ENCODE measurements at places on chromosomes 1 and 21.
A peak's percentile ranks its signal among the peaks of the same experiment; 100 is the strongest.

DNA sequence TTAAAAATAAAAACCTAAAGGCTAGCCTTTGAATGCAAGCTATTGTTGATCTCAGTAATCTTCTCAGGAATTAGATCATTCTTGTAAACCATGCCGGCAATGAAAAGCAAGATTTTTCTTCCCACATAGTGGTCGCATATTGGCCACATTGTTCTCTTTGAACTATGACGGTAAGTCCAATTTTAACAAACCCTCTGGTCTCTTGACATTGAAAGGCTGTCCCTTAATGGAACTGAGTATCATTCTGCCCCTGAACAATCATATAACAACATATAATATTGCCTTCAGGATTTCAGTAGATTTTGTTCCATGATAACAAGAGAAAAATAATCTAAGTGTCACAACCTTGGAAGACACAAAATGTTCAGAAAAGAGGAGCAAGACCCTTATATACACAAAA lies 1.3 kb downstream of the TNNI3K start:
- DNase-seq, result peak; percentile 7

DNA sequence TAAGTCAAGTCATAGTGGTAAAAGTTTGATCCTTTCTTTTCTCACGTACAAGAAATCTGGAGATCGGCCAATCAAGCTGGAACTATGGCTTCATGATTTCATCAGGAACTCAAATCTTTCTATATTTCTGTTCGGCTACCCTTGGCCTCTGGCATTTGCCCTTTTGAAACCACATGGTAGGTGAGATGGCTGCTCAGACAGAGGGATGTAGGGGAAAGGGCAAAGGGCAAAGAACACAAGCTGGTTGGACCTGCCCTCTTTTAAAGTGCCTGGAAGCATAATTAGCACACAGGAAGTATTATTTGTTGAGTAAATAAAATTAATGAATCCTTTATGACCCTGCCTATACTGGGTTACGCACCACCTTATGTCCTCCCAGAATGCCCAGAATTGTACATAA lies 11.5 kb upstream of the RGS1 start:
- no peak for DNase-seq

DNA sequence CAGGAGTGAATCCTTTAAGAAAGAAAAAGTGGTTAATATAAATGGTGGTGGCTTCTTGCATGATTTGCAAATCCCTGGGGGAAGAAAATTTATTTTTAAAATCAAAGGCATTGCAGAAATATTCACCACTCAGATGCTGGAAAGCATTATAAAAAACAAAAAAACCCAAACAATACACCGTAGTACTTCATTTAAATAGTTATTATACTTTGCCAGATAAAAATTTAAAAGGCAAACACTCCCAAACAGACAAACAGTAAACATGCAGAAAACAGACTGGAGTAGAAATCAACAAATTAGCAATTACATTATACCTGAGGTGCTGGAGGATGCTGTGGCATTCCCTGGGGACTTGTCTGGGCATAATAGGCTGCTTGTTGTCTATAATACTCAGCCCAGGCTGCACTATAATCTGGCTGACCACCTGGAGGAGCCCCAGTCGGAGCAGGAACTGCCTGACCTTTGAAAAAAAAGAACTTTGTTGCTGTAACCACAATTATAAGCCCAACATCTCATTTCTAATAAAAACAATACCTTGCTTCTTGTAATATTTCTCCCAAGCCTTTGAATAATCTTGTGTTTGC lies 29.9 kb downstream of the FUBP1 start:
- DNase-seq, result peak; percentile 22

GRCh38 chr1:201970334-201971159 lies 11.9 kb upstream of the RNPEP start:
- no peak for DNase-seq

- DNase-seq, result no peak
Measured at GRCh38 chr1:65769636-65770035, 23.1 kb upstream of the PDE4B start.

DNA sequence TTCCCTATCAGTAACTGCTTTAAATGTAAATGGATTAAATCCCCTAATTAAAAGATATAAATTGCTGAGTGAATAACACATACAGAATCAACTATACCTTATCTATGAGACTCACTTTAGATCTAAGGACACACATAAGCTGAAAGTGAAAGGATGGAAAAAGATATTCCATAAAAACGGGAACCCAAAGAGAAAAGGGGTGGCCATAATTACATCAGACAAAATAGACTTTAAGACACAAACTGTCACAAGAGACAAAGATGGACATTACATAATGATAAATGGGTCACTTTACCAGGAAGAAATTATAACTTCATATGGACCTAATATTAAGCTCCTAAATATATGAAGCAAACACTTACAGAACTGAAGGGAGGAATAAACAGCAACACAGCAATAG lies 59.2 kb downstream of the SLC25A24 start:
- DNase-seq, result no peak

GRCh38 chr1:219876798-219877209 lies 51.6 kb downstream of the SLC30A10 start:
- DNase-seq, result no peak

GRCh38 chr1:157004327-157004726 lies 41.2 kb downstream of the ARHGEF11 start:
- DNase-seq, result no peak

DNA sequence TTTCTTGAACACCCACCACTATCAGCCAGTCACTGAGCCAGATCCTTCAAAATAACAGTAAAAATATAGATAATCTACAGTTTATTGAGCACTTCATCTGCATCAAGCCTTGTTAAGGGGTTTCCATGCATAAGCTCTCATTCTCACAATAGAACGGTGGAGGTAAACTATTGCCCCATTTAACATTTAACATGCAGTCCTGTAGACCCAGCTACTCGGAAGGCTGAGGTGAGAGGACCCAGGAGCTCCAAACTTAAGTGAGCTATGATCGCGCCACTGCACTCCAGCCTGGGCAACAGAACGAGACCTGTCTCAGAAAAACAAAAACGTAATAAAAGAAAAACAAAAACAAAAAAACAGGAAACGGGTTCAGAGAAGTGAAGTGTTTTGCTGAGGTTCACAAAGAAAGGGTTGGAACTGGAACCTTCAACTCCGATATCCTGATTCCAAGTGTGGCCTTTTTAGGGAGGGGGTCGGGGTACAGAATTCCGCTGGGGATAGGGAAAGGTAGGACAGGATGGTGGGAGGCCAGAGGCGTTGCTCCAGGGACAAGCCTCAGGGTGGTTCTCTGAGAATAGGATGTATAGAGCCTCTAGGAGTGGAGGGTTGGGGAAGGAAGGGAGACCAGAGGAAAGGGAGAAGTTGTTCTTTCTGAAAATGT lies 11.6 kb upstream of the SESN2 start:
- DNase-seq, result no peak

DNA sequence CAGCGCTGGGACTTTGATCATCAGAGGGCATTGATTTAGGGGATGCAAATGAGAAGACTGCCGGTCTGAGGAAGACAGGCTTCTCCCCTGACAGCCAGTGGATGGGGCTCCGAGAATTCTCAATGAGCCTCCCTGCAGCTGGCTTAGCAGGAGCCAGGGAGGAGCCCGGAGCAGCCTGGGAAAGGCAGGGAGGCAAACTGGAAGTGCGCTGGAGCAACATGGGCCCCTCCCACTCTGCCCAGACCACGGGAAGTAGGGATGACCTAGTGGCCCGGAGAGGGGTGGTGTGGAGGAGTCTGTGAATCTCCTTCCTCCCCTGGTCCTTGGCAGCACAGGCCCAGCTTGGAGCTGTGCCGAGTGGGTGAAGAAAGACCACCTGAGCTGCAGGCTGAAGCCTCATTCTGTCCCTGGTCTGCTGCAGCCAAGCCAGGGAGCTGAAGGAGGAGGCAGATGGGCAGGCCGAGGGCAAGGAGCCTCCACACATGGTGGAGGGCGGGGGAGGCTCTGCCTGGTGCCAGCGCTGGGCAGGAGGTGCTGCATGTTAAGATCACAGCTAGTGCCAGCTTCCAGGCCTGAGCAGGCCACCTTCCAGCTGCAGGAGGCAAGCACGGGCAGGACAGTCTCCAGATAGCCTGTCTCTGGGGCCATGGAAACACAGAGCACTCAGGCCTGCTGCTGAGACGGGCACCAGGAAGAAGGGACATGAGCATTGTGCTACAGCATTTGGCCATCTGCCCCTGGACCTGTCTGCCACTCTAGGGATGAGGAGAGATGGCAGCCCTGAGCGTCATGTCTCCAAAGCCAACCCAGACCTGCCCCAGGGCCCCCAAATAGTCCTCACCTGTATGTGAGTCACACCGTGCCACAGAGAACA lies 12.2 kb upstream of the CLSTN1 start:
- DNase-seq, result no peak

- DNase-seq, result no peak
Measured at GRCh38 chr1:70327306-70328076, 27.0 kb downstream of the ANKRD13C start.

DNA sequence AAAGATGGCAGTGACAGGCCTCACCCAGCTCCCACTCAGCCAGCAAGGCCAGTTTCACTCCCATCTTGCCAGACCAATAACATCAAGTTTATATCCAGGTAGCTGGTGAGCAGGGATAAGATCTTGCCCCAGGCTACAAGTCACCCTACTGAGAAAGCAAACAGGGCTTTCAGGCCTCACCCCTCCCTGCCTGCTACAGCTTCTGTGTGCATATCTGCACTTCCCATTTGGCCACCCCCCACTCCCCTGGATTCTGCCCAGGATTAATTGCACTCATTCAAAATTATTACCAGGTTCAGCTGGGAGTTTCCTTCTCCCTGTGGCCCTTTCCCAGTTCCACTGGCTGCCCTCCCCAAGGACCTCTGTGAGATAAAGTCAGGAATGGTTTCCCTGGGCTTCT lies 352.1 kb downstream of the TBX15 start:
- DNase-seq, result no peak

Data from retinal pigment epithelial cell (primary cell).